Lung (tissue), 17 donors: ENCODE measurements at places on chromosomes 6 and 20. TPM values are rescaled to one million over a fixed set of nuclear protein-coding genes. Genes with fewer than 3 reads are reported as not detected.

DNA sequence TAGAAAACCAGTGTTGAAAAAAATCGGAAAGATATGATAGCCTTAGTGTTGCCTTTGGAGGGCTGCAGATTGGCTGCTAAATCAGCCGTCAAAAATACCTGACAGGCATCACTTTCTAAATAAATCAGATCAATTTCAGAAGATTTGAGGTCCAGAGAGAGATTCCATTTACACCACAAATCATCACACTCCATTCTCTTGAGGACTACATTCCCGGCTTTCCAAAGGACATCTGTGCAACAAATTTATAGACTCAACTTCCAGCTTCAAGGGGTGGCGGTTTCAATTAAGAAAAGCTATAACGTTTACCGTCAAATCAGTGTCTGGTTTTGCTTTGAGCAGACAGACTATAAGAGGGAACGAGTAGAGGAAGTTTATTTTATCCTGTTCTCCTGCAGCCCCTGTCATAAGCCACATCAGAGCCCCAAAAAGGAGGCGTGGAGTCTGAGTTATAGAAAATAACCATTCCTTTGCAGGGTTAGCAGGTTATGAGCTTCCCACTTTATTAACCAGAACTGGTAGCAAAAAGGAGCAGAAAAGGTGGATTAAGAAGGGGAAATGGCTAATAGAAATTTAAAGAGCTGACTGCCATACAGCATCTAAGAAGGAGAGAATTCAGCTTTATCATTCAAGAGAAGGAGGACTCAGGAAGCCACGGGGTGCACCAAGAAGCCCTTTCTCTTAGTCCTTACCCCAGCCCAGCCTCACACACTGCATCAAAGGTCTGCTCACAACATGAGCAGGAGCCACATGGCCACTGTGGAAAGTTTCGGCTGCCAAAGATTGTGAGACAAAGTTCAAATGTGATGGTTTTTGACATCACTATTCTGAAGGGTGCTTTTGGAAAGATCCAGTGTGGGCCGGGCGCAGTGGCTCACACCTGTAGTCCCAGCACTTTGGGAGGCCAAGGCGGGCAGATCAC, 12.9 kb upstream of the UQCC2 start:
- DNase-seq, result no peak

PERP gene
- 22.4 TPM for total RNA-seq

FABP7 gene
- total RNA-seq, result not detected

DNA sequence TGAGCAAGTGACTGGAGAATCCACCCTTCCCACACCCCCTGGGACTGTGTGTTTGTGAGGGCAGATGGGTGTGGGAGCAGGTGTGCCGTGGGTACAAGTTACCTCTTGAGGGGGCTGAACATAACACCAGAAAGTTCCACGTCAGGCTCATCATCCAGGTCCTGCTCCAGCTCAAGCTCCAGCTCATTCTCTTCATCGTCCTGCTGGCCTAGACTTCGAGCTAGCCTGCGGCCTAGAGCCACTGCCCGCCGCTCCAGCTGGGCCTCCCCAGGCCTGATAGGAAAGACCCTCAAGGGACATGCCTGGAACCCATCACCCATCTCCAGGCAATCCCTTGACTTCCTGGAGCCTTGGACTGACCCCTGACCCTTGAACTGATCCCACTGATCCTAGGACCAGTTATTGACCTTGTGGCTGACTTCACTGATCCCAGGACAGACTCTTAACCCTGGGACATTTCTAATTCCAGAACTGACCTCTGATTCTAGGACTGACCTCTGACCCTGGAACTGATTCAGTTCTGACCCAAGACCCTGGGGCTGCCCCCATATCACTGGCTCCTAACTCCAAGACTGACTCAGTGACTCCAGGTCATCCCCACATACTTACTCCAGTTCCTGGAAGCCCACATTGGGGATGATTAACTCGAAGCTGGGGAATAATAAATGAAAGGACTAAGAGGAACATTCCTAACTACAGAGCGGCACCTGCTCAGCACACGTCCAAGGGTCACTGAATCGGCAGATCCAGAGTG, 11.8 kb upstream of the SPAG4 start:
- DNase-seq, result no peak

GRCh38 chr6:126170433-126170832, 169.5 kb upstream of the CENPW start:
- DNase-seq, result no peak

DNA sequence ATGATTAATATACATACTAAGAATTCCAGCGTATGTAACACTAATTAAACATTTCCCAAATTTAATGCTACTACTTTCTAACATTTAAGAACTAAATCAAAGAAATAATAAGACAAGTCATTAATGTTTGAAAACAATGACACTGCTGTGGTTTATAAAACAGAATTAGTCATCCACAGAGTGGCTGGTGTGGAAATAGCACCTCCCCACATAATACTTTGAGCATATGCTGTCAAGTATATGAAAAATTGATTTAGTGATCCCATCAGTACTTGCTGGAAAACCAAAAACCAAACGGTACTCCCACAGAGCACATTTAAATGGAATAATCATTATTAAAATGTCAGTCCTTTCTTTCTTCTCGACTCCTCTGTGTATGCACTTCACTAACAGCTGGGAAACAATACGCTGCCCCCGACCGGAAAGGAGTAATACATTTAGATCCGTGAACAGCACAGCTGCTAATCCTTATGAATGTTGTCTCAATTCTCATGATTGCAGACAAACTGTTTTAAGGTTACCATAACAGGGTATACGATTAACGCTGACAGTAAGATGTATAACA, 78.4 kb downstream of the PREP start:
- DNase-seq, result no peak

SLC44A4 gene
- 66.4 TPM for total RNA-seq

GRCh38 chr20:41452226-41452625, 85.6 kb upstream of the EMILIN3 start:
- no peak for DNase-seq

GRCh38 chr20:40991181-40991889, 37.3 kb upstream of the TOP1 start:
- no peak for DNase-seq

DNA sequence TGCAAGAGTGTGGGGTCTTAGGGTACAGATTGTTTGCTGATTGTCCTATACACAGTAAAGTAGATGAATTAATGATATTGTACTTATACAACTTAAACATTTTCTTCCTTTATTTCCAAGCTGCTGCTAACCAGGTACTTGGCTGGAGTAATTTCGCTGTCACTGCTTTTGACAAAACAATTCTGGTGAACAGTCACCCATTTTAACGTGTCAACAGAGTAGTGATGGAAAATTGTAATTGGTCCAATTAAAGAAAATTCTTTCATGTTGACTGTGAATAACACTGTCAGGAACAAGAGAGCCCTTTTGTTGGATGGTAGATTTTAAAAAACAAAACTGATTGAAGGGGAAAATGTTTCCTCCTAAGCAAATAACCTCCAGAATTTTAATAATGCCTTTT, 26.4 kb upstream of the MROH8 start:
- no peak for DNase-seq

GRCh38 chr6:125798734-125799508, 8.2 kb downstream of the NCOA7 start:
- DNase-seq, result no peak
